HL-60 (cell line): ENCODE measurements at places on chromosomes 4 and X.

DNA sequence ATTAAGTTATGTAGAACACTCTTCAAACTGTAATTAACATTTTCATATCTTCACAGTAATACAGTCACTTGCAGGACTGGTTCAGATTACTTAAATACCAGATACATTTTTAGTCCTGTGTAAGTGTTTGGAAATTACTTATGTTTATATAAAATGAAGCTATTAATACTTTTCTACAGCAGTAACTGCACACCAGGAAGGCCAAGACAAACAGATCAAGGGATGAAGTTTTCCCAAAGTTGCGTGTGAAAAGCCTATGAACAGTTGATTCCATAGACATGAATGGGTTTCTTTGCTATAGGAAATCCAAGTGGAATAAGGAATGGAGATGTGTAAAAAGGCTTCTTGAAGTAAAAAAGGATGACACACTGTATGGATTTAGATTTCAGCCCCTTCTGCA lies 28.9 kb upstream of the DRP2 start:
- no peak for DNase-seq

DNA sequence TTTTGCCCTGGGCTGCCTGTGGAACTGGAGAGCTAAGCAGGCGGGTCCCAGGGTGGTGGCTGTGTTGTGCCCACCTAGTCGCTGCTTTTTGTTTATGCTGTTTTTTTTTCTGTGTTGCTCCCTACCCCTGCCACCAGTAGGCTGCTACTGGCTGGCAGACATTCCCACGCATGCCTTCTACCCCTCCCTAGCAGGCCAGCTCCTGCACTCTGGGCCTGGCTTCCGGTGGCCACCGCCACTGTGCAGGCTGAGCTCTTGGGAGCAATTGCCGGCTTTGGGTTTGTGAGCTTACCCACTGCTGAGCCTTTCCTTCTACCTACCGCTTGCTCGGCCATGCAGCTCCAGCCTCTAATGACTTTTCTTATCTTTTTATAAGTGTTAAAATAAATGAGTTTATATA lies 57.6 kb downstream of the RBM46 start:
- no peak for DNase-seq

GRCh38 chr4:75235359-75235951 lies 278.7 kb downstream of the RCHY1 start:
- no peak for DNase-seq

GRCh38 chr4:7637139-7637538 lies 202.4 kb upstream of the PSAPL1 start:
- DNase-seq, result no peak

DNA sequence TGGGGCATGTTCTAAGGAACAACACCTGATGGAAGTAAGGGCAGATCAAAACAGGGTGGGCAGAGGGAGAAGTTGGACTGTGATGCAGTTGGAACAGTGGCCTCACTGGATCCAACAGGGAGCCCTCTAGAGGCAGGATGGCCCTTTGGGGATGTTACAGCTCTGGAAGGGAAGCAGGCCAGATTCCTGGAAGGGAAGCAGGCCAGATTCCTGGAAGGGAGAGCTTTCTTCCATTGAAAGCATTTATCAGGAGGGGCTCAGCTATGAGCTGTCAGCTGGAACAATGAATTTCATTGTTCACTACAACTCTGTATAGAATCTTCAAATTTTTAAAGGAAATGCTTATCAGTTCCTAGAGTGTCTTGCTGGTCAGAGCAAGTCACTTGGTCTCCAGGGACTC lies 17.7 kb downstream of the IL15 start:
- DNase-seq, result no peak

DNA sequence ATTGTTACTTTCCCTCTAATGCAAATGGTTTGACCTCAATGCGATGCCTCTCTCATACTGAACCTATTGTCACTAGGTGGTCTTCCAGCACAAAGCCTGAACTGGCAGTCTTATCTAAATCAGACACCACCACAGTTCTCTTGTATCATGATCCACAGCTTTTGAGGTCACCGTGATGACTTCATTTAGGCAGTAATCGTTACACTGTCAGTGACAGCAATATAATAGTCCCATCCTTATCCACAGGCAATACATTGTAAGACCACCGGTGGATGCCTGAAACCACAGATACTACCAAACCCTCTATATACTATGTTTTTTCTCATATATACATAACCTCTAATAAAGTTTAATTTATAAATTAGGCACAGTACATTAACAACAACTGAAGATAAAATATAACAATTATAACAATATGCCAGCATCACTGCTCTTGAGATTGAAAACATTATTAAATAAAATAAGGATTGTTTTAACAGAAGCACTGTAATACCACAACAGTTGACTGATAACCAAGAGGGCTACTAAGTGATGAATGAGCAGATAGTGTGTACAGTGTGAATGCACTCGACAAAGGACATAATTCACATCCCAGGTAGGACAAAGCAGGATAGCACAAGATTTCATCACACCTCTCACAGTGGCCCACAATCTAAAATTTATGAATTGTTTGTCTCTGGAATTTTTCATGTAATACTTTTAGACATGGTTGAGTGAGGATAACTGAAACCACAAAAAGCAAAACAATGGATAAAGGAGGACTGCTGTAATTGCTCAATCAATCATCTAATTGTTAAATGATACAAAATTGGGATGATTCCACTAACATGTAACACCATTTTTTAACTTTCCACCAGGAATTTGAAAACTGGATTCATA lies 419.4 kb downstream of the CENPC start:
- no peak for DNase-seq

DNA sequence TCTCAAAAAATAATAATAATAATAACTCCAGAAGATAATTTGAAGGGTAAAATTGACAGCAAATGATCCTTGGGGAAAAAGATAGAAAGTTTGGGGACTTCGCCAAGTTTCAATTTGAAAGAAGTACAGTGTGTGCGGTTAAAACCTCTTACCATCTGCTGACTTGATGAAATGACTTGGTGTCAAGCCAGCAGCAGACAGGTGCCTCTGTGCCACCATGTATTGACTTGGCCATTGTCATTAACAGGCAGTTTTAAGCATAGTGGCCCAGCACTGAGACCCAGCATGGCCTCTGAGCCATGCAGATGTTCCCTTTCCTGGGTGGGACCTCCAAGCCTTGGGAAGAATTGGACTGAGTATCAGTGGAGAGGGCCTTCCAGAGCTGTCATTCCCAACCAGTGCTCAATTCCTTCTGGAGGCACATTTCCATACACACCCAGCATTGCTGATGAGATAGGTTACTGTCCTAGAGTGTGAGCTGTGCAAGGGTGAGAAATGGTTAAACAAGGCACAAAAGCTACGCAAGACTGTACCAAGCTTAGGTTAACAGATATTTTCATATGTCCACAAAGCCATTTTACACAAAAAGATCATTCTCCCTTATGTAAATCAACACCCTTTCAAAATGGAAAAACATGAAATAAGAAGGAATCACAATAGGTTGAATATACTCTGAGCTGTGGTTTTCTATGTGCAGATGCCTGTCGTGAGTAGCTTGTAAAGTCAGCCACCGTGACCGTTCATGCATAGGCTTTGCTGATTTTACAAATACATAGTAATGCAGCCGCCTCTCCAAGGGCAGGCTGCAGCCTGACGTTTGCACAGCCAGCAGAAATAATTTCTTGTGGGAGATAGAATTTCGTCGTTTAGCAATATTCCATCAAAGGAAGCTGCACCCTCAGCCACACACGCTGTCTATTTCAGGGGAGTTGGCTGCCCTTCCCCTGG lies 59.4 kb upstream of the FBXW7 start:
- no peak for DNase-seq

DNA sequence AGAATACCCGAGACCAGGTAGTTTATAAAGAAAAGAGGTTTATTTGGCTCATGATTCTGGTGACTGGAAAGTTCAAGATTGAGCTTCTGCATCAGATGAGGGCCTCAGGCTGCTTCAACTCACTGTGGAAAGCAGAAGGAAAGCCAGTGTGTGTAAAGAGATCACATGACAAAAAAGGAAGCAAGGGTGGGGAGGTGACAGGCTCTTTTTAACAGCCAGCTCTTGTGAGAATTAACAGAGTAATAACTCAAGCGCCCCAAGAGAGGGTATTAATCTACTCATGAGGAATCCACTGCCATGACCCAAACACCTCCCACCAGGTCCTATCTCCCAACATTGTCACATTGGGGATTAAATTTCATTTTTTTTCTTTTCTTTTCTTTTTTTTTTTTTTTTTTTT lies 6.3 kb upstream of the YIPF6 start:
- DNase-seq, result peak; percentile 5

GRCh38 chr4:109472343-109472761 lies 38.7 kb downstream of the SEC24B start:
- DNase-seq, result no peak

- no peak for DNase-seq
These were observed 178.6 kb downstream of the GRXCR1 start for GRCh38 chr4:43071069-43071468.

DNA sequence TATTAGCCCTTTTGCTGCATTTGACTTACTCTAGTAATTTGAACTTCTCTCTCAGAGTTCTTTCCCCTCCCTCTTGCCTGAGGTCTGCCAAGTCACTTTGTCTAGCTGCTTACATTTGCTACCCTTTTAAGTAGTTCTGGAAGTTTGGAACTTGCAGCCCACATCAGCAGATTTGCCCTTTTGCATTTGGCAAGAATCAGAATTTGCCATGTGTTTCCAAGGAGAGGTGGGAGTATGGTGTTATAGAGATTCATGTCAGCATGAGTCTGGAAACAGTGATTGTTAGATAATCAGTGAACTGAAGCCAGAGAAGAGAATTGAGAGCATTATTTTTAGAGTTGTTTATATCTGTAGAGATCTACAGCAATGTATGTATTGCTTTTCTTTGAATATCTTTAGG lies 52.1 kb downstream of the KLHL34 start:
- no peak for DNase-seq
